ENCODE measurements at places on chromosomes 13 and 19.
A peak's percentile ranks its signal among the peaks of the same experiment; 100 is the strongest.

DNA sequence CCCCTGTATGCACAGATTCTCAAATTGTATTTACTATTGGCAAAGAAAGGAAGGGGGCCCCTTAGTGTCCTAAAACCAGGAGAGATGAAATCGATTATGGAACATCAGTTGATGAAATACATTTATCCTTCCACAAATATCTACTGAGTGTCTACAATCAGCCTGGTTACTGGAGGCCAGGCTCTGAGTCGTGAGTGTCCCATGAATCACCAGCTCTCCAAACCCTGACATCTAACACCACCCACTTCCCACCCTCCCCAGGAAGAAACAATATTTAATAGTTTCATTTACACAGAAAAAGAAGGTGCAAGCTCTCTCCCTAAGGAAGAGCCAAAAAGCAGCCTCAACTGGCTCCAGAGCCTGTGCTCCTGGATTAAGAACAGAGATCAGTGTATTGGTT lies 25.2 kb downstream of the KCTD15 start:
- no peak for DNase-seq

DNA sequence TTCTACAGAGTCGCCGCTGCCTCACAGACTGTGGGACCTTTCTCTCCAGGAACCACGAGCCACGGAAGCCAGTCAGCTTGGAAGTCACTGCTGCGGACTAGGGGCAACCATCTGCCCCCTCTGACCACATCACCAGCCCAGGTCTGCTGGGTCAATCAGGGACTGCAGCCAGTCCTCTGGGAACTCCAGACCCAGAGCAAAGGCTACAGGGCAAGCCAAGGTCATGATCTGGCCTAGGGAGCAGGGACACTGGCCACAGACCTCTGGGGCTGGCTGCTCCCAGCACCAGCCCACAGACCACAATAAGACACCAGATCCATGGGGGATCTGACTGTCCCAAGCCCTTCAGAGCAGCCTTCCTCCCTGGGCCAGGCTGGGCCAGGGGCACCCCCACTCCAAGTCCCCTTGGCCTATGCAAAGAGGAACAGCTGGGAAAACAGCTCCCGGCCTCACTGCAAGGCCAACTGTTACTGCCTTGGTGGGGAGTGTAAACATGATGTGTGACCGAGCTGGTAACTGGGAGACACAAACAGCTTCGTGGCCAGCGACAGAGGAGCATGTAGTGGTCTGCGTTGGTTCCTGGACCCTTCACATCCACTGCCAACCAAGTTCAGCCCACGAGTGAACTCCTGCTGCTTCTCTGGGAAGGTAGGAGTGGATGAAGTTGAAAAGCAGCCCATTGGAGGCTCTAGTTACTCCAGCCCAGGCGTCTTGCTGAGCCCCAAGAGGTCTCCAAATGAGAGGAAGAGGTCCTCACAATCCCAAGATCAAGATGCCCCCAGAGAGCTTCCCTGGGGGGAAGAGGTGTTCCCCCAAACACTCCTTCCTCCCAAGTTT lies 1.5 kb downstream of the AKT2 start:
- DNase-seq: no peak

DNA sequence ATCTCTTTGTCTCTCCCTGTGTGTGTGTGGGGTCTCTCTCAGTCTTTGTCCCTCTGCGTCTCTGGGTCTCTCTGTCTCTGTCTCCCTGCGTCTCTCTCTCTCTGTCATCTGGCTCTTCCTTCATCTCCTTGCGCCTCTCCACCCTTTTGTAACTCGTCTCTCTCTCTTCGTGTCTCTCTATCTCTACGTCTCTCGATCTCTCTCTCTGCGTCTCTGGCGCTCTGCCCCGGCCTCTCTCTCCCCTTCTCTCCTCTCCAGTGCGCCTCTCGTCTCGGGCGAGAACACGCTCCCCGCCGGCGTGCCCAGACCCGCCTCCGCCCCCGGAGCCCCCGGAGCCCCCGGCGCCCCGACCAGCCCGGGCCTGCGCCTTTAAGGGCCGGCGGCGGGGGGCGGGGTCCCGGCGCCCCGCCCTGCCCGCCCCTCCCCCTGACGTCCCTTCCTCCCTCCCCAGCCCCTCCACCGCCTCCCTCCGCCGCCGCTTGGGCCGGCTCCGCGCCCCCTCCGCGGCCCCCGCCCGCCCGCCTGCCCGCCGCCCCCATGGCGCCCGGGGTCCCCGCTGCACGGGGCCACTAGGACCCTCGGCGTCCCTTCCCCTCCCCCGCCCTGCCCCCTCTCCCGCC lies at the start of gene MARK4:
Gene MARK4 (plus strand): TSS at position 440 of the 620 bp plus-strand sequence. CDS start 318 bp downstream, outside the sequence.
- DNase-seq: no peak

- no peak for DNase-seq
Measured at GRCh38 chr13:36850790-36851438, 31.9 kb downstream of the RFXAP start.

- no peak for DNase-seq
Measured at GRCh38 chr19:14168259-14168972, 32.0 kb upstream of the ASF1B start.

DNA sequence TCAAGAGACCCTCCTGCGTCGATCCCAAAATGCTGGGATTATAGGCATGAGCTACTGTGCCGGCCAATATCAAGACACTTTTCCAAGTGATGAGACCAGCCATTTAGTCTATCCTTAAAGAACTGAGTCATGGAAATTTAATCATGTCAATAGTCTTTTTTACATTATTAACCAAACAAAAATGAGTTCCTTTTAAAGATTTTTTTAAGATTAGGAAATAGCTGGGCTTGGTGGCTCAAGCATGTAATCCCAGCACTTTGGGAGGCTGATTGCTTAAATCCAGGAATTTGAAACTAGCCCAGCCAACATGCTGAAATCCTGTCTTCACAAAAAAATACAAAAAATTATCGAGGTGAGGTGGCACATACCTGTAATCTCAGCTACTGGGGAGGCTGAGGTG lies 16.7 kb upstream of the ZNF564 start:
- no peak for DNase-seq

- no peak for DNase-seq
Measured at GRCh38 chr19:18431351-18432197, 6.4 kb downstream of the ISYNA1 start.

GRCh38 chr13:94033830-94034642 lies 445.4 kb downstream of the DCT start:
- DNase-seq: no peak

DNA sequence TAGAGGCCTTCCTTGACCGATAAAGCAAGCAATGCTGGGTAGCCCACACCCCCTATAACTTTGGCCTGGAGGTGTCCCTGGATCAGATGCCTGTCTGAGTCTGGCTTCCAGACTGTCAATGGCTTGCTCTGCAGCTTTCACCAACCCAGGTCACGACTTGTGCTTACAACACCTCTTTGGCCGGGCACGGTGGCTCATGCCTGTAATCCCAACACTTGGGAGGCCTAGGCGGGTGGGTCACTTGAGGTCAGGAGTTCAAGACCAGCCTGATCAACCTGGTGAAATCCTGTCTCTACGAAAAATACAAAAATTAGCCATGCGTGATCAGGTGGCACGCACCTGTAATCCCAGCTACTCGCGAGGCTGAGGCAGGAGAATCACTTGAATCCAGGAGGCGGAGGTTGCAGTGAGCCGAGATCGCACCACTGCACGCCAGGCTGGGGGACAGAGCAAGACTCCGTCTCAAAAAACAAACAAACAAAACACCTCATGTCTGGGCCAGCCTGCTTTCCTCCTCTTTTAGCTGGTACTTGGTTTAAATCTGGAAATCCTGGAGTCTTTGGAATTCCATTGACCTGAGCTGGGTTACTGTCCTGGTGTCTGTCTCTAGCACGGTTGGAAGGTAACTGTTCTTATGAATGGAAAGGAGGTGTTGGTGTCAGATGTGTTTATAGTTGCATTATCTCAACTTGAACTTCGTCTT lies 10.3 kb upstream of the GARRE1 start:
- DNase-seq: no peak

GRCh38 chr19:13078897-13079541 lies 23.6 kb downstream of the LYL1 start:
- DNase-seq: peak; percentile 26

GRCh38 chr19:5705552-5705951 lies 14.4 kb downstream of the LONP1 start:
- no peak for DNase-seq

DNA sequence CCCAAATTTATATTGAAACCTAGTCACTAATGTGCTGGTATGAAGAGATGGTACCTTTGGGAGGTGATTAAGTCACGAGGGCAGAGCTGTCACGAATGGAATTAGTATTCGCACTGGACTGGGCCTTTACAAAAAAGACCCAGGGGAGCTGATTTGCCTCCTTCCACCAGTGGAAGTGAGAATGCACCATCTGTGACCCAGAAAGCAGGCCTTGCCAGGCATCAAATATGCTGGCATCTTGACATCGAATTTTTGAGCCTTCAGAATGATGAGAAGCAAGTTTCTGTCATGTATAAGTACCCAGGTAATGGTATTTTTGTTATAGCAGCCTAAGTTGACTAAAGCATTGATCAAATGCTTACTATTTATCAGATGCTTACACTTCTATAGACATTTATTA lies 373.6 kb downstream of the FGF14 start:
- DNase-seq: no peak

GRCh38 chr19:40053491-40053890 lies 2.5 kb downstream of the ZNF780B start:
- DNase-seq: no peak

- DNase-seq: no peak
Measured at GRCh38 chr19:39197808-39198207, 1.0 kb downstream of the NCCRP1 start.

DNA sequence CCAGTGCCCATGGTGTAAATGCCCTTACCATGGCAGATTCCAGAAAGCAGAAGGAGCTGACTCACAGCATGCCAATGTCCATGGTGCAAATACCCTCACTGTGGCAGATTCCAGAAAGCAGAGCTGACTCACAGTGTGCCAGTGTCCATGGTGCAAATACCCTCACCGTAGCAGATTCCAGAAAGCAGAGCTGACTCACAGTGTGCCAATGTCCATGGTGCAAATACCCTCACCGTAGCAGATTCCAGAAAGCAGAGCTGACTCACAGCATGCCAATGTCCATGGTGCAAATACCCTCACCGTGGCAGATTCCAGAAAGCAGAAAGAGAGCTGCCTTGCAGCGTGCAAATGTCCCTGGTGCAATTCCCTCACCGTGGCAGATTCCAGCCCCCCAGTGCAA lies 163.8 kb upstream of the SOX1 start:
- no peak for DNase-seq

DNA sequence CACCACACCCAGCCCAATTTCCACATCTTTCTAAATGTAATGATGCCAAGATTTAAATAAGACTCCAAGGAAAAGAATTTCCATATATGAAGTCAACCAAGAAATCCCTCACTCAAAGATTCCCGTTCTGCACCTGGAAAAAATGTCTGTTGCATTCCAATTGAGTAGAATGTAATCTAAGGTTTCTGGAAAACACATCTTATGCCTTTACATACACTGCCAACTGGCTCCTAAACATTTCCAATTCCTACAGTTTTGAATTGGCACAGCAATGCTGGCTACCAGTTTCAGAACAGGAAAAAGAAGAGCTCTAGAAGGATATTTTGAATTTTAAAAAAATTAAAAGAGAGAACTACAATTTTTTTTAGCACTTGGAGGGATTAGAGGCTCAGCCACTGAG lies 43.0 kb downstream of the COL4A2 start:
- DNase-seq: no peak

DNA sequence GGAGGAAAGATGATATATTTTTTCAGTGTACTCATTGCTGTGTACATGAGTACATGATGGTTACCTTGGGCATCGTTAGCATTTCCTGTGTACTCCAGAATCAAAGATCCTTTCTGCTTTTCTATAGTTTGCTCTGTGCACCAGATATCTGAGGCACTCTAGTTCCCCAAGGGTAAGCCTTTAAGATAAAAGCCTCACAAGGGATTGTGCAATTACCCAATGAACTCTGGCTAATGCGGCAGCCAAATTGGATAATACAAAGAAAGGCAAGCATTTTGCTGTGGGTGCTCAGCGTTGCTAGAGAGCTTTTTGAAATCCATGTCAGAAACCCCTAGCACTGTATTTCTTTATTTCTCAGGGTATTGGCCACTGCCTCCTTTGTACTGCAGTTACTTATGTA lies 2.9 kb downstream of the CYSLTR2 start:
- DNase-seq: no peak

DNA sequence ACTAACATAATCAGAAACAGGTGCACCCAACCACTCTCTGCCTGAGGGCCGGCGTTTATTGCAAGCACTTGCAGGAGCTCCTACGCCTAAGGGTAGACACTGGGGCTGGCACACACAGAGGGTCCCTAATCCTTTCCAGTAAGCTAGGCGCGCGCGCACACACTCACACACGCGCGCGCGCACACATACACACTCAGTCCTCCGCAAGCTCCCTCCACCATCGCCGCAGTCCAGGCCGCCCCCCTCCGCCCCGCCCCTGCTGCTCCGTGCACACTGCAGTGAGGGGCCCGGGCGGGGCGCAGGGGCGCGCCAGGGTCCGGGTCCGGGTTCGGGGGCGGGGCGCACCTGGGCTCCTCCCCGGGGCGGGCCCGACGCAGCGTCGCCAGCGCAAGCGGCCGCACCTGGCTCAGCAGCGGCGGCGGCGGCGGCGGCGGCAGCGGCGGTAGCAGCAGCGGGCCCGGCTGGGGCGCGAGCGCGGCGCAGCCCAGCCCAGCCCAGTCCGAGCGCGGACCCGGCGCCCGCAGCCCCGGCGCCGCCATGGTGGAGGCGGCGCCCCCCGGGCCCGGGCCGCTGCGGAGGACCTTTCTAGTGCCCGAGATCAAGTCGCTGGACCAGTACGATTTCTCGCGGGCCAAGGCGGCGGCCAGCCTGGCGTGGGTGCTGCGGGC lies at the start of gene CAMSAP3:
Gene CAMSAP3 (plus strand): TSS at position 398 of the 668 bp plus-strand sequence. CDS start 140 bp downstream, at position 538.
- DNase-seq: peak; percentile 56

DNA sequence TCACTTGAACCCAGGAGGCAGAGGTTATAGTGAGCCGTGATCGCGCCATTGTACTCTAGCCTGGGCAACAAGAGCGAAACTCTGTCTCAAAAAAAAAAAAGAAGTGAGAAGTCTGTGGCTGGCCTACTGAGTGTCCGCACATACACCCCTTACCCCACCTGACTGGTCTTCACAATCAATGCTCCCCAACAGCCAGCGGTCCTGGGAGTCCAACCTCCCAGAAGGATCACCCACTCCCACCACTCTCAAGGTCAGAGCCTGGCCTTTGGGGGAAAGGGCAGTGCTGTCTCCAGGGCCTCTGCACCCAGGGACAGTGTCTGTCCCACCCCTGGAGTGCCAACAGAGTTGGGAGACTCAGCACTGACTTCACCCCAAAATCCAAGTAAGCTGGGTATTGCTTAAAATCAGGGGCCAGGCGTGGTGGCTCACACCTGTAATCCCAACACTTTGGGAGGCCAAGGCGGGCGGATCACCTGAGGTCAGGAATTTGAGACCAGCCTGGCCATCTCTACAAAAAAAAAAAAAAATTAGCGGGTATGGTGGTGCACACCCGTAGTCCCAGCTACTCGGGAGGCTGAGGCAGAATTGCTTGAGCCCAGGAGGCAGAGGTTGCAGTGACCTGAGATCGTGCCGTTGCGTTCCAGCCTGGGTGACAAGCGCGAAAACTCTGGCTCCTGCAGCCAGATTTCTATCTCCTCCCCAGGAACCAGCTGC lies 2.3 kb upstream of the CD320 start:
- no peak for DNase-seq

GRCh38 chr13:24106429-24106828 lies 54.1 kb upstream of the SPATA13 start:
- no peak for DNase-seq

All from NCI-H1092 (cell line).